ENCODE measurements at places on chromosomes 6 and 20.
A peak's percentile ranks its signal among the peaks of the same experiment; 100 is the strongest.

DNA sequence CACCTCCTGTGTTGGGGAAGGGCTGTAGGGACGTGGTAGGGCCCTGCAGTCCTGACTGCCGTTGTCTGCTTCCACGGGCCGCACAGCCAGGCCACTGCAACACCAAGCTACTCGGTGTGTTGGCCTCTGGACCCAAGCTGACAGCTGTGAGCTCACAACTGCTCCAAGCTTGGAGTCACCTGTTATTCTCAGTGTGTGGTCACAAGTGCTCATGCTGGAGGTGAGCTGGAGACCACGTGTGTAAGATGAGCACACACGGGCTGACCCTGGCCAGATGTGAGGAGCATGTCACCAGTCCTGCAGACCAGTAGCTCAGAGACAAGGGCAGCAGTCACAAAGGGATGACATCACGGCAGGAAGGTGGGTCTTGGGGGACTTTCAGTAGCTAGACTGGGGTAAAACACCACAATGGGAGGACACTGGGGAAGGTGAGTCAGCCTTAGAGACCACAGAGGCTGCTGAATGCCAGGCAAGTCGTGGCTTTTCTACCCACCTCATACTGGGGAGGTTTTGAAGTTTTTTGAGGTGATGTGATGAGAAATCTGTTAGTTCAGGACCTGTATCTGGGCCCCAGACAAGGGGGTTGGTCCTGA is 87.3 kb downstream of the FAM120B start:
- DNase-seq: no peak

- peak; percentile 39 for DNase-seq
These were observed at the start of gene CCDC170 for GRCh38 chr6:151493804-151494234. TSS of gene CCDC170 (plus strand) at chr6:151494017. CDS start at chr6:151494129, 112 bp downstream.

- DNase-seq: no peak
These were observed 413.5 kb downstream of the SYNE1 start for GRCh38 chr6:152223636-152224035.

DNA sequence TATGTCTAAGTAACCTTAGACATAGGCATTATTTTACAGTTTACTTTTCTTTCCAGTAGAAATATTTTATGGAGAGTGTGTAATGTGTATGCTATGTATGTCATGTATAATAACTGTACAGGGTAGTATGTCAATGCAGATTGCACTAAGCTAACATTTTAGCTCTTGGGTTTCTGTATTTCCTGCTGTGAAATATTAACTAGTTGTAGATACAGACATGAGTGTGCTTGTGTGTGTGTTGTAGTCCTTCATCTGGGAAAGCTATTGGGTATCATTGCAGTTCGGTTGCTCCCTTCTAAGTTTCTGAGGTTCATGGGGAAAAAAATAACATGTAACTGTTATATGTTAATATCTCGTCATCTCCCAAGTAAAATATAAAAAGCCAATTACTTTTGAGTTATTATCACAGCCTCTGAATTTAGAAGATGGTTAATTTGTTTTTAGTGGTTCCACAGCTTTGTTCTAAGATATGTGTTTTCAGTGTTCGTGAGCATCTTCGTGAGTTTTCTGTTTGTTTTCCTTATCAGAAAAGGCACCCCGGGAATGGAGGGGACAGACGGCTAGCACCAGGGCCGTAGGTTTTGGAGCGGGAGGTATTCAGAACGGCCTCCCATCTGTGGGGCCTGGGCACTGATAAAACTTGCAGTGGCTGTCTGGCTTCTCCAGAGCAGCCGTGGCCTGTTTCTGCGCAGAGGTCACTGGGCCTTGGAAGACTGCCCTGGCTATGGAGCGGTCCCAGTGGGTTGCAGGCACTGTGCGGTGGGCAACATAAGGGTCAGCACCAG is 215.0 kb downstream of the ARID1B start:
- no peak for DNase-seq

DNA sequence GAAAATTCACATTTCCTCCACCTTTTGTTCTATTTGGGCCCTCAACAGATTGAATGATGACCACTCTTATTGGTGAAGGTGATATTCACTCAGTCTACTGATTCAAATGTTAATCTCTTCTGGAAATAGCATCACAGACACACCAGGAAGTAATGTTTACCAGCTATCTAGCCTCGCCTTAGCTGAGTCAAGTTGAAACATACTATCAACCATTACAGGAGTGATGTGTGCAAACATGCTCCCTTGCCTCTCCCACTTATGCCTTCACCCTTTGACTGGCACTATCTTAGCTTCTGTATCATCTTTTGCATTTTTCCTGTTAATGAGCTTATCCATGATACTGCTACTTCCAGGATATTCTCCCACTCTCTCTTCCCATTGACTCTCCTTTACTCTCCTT is 191.9 kb downstream of the CENPW start:
- DNase-seq: no peak

DNA sequence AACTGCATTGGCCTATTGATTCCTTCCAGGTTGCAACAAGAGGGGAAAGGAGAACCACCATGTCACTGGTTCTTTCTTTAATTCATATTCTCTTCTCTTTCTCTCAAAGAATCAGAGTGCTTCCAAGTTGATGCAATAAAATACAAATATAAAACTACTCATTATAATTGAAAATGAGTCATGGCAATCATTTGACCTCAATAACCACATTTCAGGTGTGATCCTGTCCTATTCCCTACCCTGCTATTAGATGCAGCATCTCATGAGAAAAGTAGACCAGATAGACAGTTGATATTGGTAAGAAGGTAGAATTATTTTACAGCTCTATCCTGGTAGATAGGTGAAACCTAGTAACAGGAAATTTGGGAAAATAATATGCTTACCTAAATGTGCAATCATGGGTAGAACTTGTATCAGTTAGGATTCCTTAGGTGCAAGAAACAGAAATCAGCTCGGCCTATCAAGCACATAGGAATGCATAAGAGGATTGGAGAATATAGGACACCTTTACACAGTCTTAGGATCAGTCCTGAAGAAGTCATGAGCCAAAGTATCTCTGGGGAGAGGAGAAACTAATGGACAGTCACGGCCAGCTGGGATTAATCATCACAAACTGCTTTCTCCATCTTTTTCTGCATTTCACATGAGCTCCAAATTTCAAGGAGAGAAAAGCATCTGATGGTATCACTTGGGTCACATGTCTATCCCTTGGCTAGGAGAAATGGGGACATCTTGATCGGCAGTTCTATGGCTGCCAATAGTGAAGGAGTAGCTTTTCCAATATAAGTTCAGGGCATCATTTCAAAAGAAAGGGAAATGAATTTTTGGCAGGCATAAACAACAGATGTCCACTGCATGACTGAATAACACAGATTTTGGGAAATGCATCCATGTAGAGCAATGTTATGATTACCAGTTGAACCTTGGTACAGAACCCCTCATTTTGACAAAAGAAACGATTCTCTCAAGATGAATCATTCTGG is 19.3 kb upstream of the RNF146 start:
- DNase-seq: no peak

DNA sequence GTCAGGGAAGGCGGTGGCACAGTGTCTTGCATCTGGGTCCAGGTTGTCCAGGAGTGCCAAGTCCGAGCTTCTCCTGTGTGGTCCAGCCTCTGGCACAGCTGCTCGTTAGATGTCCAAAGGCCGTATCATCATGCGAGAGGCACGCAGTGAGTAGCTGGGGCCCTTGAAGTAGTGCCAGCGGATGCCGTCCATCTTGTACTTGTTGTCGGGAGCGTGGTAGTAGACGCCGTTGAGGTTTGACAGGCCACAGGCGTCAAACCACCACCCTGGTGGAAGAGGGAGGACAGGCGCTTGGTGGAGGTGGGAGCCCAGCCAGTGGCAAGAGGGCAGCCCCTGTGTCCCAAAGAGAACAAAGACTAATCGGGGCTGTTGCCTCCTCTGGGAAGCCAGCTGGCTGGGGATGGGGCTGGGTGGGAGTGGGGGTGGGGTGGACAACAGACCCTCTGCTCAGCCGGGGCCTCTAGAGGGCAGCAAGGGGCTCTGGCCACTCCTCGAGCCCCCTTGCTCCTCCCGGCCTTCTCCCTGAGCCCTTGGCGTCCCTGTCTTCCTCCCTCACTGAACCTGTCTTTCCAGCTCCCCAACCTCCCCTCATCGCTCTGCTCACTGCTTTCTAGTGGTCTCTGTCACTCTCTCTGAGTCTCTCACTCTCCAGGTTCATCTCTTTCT is 39.5 kb downstream of the FAM110A start:
- DNase-seq: no peak

- DNase-seq: no peak
These were observed 62.3 kb downstream of the UTRN start for GRCh38 chr6:144347448-144347759.

DNA sequence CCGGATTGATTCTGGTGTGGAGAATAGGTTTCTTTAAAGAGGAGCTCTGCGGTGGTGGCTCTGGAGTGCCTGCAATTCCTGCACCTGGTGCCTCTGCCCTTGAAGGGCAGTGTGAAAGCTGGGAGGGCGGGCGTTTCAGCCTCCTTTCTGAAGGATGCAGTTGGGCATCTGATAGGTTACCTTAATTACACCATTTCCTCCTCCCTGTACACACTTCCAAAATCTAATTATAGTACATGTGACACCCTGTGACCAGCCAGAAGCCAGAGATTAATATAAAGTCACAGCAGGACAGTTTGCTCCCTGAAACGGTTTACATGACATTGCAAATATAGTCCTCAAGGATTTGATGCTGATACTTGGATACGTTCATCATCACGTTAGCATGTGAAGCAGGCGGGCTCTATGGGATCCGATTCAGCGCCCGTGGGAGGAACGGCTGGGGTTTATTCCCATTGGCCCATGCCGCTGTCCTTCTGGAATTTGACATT is 548.2 kb downstream of the QKI start:
- no peak for DNase-seq

- DNase-seq: peak; percentile 9
These were observed 601.9 kb downstream of the HTR1B start for GRCh38 chr6:76861403-76861802.

DNA sequence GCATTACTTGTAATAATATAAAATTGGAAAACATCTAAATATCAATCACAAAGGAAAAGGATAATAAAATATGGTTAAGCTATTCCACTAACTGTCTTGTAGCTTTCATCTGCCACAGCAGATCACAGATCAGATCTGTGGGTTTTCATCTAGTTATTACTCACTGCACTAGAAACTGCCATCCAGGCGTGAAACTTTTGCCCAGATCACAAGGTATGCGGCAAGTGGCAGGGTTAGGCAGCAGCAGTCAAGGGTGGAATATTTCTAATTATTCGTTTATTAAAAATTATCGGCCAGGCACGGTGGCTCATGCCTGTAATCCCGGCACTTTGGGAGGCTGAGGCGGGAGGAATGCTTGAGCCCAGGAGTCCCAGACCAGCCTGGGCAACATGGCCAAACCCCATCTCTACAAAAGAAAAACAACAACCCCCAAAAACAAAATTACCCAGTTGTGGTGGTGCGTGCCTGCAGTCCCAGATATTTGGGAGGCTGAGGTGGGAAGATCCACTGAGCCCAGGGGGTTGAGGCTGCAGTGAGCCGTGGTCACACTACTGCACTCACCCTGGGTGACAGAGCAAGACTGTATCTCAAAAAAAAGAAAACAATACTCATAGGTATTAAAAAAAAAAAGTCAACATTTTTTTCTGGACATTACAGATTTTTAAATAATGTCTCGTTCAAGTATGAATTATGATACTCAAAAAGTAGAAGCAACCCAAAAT is 32.1 kb downstream of the BEND3 start:
- DNase-seq: no peak

DNA sequence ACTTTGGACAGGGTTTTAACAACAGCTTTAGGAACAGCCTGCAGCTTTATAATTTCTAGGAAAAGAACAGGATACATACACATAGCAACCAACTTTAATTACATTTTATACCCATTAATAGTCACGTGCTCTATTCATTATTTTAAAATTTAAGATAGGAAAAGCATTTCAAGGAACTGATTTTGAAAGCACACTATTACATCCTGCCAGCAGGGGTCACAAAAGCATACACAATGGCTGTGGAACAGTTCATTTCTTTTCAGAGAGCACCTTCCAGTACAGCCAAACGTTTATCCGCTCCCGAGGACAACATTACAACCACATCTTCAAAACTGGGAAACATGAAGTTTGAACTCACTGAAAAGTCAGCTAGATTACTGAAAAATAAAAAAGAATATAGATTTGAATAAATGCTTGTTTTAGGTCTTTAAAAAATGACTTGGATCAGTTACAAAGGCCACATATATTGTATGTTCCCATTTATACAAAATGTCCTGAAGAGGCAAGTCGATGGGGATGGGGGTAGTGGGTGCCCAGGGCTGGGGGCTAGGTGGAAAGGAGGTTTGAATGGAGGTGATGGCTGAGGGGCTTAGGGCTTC is 104.6 kb upstream of the EXOC2 start:
- peak; percentile 36 for DNase-seq

- DNase-seq: no peak
These were observed 157.3 kb downstream of the THBS2 start for GRCh38 chr6:169096388-169096787.

DNA sequence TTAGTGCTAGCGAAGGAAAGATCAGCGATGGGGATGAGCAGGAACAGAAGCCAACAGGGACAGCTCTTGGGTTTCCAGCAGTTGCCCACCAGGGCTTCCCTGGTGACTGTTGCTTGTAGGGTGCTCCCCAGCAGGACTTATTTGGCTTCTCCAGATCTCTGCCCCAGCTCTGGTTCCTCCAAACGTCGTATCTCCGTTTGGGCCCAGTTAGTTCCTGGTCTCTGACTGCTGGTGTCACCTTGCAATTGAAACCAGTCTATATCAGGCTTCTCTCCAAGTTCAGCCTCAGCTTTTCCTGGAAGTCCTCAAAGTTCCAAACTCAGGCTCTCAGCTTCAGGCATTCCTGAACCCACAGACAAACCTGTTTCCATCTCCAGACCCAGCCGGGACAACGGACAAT is 70.8 kb upstream of the NXT1 start:
- DNase-seq: no peak

- DNase-seq: no peak
These were observed 1950.9 kb upstream of the DEFB115 start for GRCh38 chr20:29306390-29307072.

DNA sequence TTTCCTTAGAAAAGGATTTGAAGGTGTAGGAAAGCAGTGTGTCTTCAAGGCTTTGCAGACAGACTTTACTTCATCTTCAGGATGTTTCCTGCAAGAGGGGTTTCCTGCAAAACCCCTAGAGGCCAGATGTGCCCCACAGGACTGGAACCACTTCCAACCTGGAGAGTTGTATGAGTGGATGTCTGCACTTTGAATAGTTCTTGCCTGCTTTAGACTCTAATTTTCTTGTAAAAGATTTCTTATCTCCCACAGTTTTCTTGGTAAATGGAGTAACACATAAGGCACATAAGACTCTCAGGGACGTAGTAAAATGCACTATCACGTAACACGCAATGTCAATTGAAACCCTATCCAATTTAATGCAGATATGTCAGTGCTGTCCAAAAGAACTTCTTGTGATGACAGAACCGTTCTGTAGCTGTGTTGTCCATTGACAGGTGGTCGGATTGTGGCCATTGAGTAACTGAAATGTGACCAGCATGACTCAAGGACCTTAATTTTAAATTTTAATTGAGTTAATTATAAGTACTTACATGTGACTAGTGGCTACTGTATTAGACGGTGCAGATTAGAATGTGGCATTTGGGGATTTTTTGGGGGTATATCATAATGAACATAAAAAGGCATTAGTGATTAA is 118.7 kb downstream of the JARID2 start:
- DNase-seq: no peak
